ENCODE measurements at places on chromosomes 16 and 17. TPM values are rescaled to one million over a fixed set of nuclear protein-coding genes. Genes with fewer than 3 reads are reported as not detected.
A peak's percentile ranks its signal among the peaks of the same experiment; 100 is the strongest.

Gene BRIP1
- 19.9 TPM for total RNA-seq

Gene KRT25
- total RNA-seq, result not detected

Gene EEF2K
- total RNA-seq, result 30.5 TPM

Gene SLC39A11
- total RNA-seq, result 26.1 TPM

Gene RAB34
- total RNA-seq, result 20.6 TPM

DNA sequence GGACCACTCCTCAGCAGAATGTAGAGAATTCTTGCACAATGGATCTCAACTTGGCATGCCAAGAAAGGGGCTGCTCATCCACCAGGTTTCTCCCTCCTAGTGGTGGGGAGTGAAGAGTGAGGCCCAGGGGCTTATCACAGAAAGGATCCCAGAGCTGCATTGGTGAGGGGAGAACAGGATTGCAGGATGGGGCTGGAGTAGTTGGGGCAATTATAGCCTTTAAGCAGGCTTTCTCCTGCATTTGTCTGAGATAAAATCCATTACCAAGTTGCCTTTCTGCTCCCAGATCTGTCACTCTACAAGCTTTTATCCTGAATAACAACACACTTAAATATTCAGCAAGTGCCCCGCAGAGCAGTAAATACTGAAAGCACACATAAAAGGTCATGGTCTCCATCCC is 130.8 kb upstream of the CES5A start:
- H3K27me3 ChIP-seq, result no peaks in the 10 kb centered on the region
- H3K4me1 ChIP-seq, result no peaks in the 10 kb centered on the region
- DNase-seq, result no peak
- H3K36me3 ChIP-seq, result no peaks in the 10 kb centered on the region
- H3K4me3 ChIP-seq, result no peak overlapping the region

- DNase-seq, result no peak
- H3K36me3 ChIP-seq, result no peaks in the 10 kb centered on the region
- no peak overlapping the region for H3K4me3 ChIP-seq
- no peaks in the 10 kb centered on the region for H3K4me1 ChIP-seq
Observed at GRCh38 chr17:51456942-51457341, 196.6 kb downstream of the UTP18 start.

DNA sequence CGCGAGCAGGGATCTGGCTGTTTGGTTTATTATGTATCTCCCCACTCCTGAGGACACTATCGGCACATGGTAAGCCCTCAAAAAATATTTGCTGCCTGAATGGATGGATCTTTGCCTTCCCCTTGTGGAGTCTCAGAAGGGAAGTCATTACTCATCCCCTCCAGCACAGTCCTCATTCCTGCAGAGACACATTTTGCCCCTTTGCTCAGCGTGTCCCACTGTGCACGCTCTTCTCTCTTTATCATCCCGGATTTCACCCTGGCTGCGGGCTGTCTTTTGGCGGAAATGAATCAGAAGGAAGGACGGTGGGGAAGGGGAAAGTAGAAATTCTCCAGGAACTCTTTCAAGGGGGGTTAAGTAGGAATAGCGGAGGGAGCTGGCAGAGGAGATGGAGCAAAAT is 125.2 kb upstream of the CDC42EP4 start:
- DNase-seq, result no peak
- no peaks in the 10 kb centered on the region for H3K36me3 ChIP-seq
- no peaks in the 10 kb centered on the region for H3K27me3 ChIP-seq
- no peak overlapping the region for H3K4me3 ChIP-seq

- H3K4me3 ChIP-seq, result peak overlapping the region; percentile 87
- peaks cover 21% of the 10 kb centered on the region for H3K36me3 ChIP-seq
- DNase-seq, result no peak
- peaks cover 73% of the 10 kb centered on the region for H3K4me1 ChIP-seq
Observed at GRCh38 chr16:74603848-74604247, 3.1 kb downstream of the GLG1 start.

DNA sequence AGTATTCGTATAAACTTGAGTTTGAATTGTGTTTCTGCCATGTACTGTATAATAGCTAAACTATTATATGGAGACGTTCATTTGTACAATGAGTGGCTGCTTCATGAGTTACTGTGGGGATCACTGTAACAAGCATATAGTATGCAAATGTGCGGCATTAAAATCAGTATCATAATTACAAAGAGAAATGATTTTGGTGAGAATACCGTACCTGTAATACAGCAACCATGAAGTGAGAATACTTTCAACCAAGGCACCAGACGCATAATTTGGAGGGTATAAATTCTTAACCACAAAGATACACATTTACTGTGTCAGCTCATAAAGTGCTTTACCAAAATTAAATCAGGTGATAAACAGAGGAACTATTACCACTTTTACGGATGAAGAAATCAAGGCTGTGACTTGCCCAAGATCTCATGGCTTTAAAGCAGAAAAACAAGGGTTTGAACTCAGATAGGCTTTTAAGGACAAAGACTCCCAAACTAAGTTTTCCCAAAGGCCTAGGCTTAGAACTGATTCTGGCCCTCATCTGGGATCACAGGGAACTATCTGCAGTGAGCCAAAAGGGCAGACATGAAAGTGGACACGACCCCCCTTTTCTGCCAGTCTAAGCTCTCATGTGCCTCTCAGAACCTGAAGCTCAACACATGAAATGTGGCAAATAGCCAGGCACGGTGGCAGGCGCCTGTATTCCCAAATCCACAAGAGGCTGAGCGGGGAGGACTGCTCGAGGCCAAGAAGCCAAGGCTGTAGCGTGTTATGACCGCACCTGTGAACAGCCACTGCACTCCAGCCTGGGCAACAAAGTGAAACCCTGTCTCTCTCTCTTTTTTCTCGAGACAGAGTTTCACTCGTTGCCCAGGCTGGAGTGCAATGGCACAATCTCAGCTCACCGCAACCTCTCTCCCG is 6.4 kb downstream of the RPS15A start:
- no peak overlapping the region for H3K4me3 ChIP-seq
- H3K4me1 ChIP-seq, result peaks cover 46% of the 10 kb centered on the region

DNA sequence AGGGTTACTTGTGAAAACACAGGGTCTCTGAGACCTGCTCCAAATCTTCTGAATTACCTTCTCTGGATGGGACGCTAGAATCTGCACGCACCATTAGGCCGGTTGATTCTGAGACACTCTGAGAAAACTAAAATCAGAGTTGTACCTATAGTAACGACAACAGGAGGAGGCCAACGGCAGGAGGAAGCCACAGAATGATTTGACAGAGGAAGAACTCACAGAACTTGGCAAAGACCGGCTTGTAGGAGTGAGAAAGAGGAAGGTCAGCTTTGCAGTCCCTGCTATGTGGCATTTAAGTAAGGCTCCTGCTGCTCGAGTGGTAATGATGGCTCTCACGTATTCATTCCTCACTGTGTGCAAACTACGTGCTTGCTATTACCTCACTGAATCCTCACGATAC is 483.0 kb downstream of the TMEM114 start:
- H3K4me3 ChIP-seq, result no peak overlapping the region
- no peak overlapping the region for H3K27ac ChIP-seq
- H3K36me3 ChIP-seq, result no peaks in the 10 kb centered on the region

DNA sequence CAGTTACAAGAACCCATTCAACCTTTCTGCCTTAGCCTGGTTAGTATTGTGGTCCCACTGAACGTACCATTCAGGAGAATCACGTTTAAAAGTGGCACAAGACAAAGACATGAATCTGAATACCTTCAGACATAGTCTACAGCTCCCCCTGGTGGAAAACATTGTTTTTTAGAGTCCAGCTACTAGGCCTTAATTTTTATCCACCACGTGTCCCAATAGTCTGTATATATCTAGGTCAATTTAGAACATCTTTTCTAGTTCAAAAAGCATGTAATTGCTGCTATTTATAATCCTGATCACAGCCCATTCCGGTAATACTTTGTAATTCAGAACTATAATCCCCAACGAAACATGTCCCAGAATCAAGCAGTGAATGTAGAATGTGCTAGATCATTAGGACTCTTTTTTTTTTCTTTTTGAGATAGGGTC is 13.7 kb upstream of the GUCY2D start:
- peaks cover 19% of the 10 kb centered on the region for H3K4me1 ChIP-seq
- DNase-seq, result peak; percentile 92
- no peaks in the 10 kb centered on the region for H3K36me3 ChIP-seq
- H3K4me3 ChIP-seq, result peak overlapping the region; percentile 46
- peak overlapping the region; percentile 87 for H3K27ac ChIP-seq

DNA sequence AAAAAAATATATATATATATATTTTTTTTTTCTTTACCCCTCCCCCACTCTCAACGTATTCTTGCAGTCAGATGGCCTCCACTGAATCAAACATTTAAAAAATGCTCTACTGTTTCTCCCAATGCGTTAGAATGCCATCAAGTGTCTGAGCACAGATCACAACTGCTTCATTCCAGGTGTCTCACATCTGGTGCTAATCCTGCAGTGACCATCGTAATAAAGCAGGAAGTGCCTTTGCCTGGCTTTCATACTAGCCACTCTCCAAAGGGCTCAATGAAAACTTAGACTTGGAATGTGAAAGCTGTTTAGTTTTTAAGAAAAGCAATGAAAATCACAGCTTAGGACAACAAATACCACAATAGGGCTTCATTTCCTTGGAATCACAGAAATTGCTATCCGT is 37.2 kb downstream of the SKAP1 start:
- no peak overlapping the region for H3K4me3 ChIP-seq
- peaks cover 23% of the 10 kb centered on the region for H3K4me1 ChIP-seq
- H3K36me3 ChIP-seq, result peaks cover 50% of the 10 kb centered on the region
- no peak overlapping the region for H3K27ac ChIP-seq
- no peak for DNase-seq

DNA sequence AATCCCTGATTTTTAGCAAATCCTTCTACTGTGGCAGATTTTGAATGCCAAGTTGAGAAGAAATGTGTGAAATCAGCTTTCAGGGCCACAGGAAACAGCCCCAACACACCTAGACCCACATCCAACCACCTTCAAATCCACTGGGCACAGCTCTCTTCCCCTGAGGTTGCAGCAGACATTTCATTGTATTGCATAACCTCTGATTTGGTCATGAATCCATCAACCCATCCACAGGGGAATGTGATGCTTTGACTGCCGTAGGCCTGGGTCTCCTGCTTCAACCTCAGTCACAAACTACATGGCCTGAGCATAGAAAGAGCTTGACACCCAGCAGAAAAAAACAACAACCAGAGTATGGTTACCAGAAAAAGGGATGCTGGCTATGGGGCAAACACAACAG is 145.6 kb downstream of the GSG1L start:
- no peaks in the 10 kb centered on the region for H3K4me1 ChIP-seq
- no peak overlapping the region for H3K4me3 ChIP-seq
- DNase-seq, result no peak
- H3K27me3 ChIP-seq, result peaks cover 5% of the 10 kb centered on the region
- no peak overlapping the region for H3K27ac ChIP-seq

GRCh38 chr17:58309918-58310259 is 18.7 kb downstream of the TSPOAP1 start:
- DNase-seq, result no peak
- H3K27me3 ChIP-seq, result no peaks in the 10 kb centered on the region
- H3K4me3 ChIP-seq, result no peak overlapping the region

DNA sequence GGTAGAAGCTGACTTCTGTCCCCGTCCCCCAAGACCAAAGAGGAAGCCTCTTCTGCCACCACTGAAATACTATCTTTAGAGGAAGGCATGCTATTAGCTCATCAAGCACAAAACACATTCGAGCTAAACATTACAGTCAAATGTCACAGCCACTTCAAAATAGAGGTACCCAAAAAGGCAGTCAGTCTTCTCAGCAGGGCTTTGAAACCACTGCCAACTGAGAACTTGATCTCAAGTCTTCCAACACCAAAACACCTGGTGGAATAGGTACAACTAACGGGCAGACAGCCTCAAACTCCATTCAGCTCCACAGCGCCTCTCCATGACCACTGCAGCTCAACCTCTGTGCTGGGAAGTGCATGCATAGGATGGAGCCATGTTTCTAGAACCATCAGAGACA is 36.0 kb downstream of the ZFHX3 start:
- H3K27me3 ChIP-seq, result peaks cover 3% of the 10 kb centered on the region
- H3K36me3 ChIP-seq, result no peaks in the 10 kb centered on the region
- no peak for DNase-seq
- H3K27ac ChIP-seq, result no peak overlapping the region
- H3K4me3 ChIP-seq, result no peak overlapping the region

Measured in activated CD4-positive, alpha-beta T cell treated with anti-CD3 and anti-CD28 coated beads, Interleukin-2, amount 10 ng/mL, durations not matched to agents 24 days and 14 days (primary cell).